ENCODE measurements at places on chromosomes 2 and 18.

DNA sequence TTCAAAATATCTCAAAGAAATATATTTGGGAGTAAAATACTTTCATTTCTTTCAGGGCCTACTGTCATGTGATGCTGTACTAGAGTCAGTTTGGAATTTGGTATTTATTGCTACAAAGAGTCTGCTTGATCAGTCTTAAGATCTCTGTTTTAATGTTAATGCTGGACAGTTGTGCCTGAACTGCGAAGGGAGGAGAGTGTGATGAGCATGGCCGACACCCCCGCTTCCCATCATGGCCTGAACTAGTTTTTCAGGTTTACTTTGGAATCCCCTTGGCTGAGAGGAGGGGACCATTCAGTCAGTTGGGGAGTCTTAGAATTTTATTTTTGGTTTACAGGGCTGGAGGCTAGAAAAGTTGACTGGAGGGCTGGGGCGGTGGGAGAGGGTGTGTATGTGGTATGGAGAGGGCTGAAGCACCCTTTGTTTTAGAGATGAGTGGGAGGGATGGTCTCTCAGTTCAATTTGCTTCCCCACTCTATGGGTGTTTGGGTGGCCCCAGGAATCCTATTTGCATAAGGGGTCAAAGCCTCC, 20.9 kb upstream of the TEX44 start:
- DNase-seq = no peak

- no peak for DNase-seq
Measured at GRCh38 chr2:17918789-17919188, 40.3 kb downstream of the KCNS3 start.

- no peak for DNase-seq
Measured at GRCh38 chr2:234130777-234131181, 80.3 kb downstream of the SPP2 start.

GRCh38 chr2:905091-905832, 45.4 kb upstream of the SNTG2 start:
- DNase-seq = no peak

GRCh38 chr2:148817210-148817708, 57.8 kb upstream of the KIF5C start:
- DNase-seq = no peak

GRCh38 chr2:195697681-195698220, 40.7 kb downstream of the SLC39A10 start:
- DNase-seq = no peak

DNA sequence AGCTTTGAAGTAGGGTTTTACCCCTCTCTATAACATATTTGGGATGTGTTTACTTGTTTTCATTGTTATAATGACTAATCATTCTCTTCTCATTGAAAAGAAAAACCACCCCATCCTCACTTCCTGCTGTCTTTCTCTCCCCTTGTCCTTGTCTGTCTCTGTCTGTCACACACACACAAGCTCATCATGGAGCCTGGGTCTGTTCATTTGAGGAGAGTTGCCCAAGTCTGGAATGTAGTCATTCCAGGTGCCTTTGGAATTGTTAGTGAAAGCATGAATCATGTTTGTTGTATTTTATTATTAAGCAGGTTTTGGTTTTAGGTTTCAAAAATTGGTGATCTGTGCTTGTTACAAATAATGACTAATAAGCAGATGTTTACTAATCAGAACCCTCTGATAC, 133.5 kb upstream of the IL1R2 start:
- DNase-seq = no peak

DNA sequence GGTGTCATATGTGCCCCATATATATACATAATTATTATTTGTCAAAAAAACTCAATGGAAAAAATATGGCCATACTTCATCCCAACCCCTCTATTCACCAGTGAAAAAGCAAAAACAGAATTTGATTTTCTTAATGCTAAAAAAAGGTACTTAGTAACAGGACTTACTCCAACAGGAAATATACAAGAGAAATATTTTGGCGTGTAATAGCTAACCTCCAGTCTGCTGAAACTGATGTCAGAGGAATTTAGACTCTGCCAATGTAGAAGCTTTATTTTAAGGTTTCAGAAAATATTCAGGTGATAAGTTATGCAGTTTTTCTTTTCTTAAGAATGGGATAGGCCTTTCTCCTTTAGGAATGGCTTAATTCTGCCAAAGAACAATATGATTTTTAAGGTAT, 72.6 kb downstream of the TMEFF2 start:
- DNase-seq = no peak

- no peak for DNase-seq
Measured at GRCh38 chr2:146952696-146953095, 892.1 kb upstream of the ACVR2A start.

GRCh38 chr2:11829324-11829946, 83.0 kb downstream of the LPIN1 start:
- peak; percentile 88 for DNase-seq

DNA sequence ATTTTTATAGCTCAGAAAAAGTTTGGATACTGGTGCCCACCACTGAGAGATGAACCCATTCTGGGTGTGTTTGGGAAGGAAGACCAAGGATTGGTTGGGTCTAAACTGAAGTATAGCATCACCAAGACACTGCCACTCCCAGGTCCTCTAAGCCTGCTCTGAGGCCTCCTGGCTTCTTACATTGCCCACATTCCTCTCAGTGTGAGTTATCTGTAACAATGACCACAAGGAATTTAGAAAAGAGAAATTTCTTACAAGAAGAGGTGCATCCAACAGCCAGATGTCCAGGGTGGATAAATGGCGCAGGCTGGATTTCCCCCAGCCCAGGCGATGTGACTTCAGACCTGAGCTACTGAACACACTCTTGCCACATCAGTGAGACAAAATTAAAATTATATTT, 1.6 kb upstream of the GPR45 start:
- DNase-seq = no peak

DNA sequence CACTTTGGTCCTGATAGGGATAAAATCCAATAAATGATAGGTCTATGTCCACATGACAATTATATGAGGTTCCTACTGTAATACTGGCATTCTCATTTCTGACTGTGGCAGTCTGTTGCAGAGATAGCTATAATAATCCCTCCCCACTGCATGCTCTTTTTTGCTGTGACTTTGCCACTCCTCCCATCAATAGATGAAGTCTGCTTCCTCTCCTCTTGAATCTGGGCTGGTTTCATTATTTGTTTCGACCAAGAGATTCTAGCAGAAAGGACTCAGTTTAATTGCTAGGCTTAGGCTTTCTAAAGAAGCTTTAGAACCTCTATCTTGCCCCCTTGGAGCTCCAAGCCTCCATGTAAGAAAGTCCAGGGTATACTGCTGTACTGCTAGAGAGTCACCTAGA, 23.3 kb upstream of the CREB1 start:
- no peak for DNase-seq

DNA sequence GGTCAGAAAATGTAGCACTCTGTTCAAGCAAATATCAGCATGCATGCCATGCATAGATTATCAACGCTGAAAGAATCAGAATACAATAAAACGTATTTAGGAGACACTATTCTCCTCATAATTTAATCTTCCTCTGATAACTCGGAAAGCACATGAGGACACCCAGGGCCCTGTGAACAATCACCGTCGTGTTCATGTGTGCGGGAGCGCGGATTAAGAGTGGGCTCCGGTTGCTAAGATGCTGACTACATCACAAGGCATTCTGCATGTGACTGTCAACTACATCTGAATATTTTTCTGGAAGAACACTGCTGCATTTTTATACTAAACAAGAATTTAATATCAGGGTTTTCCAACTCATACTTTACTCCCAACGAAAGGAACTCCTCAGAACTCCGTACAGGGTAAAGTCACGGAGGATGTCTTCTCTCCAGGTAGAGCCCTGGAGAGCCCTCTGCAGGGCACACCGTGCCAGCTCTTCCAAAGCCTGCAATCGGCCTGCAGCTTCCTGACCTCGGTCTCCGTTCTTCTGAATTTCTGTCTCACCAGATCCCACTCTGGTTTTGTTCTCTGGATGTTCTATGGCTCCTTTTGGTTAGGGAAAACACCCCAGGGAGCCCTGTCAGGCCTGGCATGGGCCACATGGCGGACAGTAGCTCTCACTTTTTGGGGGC, 59.6 kb downstream of the ZNF516 start:
- DNase-seq = no peak

DNA sequence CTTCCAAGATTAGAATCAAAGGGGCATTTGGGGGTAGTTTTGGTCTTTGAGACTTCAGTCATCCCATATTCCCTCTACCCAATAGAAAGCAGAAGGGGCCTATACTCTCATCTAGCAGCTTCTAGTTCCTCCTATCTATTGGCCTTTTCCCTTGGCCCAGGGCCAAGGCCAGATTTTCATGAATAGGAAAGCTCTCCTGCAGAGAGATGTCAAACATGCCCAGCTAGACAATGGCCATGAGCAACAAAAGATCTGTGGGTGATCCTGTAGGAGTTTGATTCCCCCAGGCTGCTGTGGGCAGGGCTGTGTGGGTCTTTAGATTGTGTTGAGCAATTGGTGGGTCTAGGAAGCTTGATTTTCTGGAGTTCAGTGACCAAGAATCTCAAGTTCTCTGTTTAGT, 2.9 kb upstream of the ADCYAP1 start:
- DNase-seq = peak; percentile 48

DNA sequence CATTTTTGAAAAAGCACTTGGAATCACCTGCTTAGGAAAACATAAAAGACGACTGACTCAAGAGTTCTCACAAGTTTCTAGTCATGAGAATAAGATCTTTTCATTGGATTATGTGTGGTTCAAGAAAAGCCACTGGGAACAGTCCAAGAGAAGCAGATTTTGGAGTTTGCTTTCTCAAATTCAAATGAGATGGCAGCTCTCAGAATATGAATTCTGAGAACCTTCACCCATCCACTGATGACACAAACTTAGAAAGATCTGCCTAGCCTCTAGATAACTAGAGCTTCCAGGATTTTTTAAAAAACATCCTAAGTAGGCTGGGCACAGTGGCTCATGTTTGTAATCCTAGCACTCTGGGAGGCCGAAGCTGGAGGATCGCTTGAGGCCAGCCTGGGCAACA, 26.8 kb downstream of the MEX3C start:
- DNase-seq = no peak

DNA sequence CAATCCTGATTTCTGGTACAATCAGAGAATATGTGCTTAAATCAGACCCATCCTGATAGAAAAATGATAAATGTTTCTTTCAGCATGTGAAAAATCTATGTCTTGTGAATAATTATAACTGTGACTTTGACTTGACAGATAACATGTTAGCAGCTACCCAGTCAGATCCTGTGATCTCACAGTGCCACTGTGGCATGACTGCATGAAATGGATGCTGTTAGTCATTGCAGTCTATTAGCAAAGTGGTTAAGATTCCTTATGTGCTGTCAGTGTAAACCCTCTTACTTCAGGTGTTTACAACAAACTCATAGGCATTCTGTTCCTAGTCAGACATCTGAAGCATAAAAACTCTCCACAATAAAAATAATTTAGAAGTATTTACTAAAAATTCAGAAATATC, 244.6 kb upstream of the RND3 start:
- DNase-seq = no peak

DNA sequence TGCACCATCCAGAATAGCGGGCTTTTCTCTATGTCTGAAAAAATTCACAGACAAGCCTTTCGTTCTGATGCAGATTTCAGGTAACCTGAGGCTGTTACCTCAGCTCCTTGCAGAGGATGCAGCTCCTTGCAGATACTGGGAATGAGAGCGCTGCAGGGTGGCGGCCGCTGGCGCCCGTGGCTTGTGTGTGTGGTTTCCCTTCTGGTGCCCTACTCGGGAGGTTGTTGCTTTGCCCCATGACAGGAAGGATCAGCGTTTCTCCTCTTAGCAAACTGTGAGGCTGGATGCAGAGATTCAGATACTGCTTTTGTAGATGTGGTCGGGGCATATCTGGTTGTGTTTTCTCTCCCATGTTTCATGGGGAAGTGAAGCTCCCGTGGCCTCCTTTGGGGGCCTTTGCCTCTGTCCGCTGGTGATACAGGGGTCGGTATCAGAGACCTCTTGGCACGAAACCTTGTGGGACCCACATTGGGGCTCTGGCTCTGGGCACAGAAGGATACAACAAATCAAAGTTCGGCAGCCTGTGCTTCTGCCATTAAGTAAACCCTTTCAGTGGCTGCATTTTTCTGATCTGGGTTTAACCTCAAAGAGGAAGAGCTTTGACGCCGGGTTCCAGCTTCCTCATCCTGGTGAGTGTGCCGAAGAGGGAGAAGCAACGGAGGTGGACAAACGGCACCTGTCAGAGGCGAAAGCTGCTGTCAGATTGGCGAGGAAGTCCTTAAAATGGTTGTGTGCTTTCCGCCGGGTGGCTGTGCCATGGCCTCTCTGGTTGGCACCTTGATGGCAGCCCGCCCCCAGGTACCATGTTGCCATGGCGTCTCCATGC, 127.8 kb downstream of the MBP start:
- DNase-seq = peak; percentile 60

GRCh38 chr2:71277536-71278103, 50.7 kb upstream of the PAIP2B start:
- DNase-seq = no peak

- no peak for DNase-seq
Measured at GRCh38 chr18:37654034-37654433, 88.4 kb upstream of the CELF4 start.

DNA sequence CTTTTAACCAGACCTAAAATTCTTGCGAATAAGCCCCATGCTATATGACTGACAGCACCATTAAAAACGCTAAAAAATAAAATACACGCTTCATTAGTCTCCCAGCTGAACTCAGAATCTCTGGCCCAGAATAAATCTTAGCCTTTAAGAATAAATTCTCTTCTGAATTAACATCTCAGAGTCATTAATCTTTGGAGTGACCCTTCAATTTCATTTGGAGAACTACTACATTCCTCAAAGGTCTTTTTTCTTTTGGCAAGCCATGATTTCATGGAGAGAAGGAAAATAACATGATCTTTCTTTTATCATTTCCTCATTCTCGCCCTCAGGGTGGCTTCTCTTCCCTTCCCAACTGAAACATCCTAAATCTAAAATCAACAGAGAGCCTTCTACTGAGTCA, 259.0 kb downstream of the AFF3 start:
- no peak for DNase-seq

DNA sequence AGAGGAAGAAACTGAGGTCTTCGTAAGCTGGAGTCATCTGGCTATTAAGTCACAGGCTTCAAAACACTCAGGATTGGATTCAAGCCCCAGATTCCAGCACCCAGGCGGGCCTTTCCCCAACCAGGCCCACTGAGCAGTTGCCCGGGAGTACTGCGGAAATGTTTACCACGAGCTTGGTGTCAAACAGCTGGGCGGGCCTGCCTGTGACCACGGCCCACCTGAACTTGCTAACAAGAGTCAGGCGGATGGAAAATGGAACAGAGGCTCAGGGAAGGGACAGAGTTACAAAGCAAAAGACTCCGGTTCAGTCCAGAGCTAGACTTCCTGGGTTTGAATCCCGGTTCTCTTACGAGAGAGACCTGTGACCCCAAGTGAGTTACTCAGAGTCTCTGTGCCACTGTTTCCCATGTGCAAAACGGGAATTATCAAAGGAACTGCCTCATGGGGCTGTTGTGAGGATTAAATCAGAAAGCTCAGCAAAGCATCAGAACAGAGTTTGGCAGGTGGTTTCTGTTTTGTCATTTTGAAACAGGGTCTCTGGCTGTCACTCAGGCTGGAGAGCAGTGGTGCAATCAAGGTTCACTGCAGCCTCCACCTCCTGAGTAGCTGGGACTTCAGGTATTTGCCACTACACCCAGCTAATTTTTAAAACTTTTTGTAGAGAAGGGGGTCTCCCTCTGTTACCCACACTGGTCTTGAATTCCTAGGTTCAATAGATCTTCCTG, 49.0 kb upstream of the TFCP2L1 start:
- no peak for DNase-seq
